ENCODE measurements at places on chromosomes 2 and 18.
A peak's percentile ranks its signal among the peaks of the same experiment; 100 is the strongest.

DNA sequence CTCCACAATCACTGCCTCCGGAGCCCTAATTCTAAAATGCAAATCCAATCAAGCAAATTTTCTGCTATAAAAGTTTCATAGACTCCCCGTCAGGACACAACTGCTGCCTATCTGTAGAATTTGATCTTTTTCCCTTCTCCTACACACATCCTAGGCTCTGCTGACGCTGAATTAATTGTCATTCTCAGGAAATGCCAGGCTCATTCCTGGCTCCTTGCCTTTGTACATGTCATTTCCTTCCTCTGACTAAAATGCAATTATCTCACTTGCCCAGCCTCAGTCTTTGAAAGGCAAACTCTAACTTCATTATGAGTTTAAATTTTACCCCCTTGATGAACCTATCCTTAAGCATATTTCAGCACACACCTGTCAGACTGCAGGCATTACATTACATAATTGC, 844.9 kb upstream of the CRIM1 start:
- no peak for DNase-seq

- DNase-seq = no peak
Observed at GRCh38 chr2:165253178-165253577, 14.0 kb downstream of the SCN2A start.

- no peak for DNase-seq
Observed at GRCh38 chr2:25230198-25230947, 62.0 kb upstream of the POMC start.

DNA sequence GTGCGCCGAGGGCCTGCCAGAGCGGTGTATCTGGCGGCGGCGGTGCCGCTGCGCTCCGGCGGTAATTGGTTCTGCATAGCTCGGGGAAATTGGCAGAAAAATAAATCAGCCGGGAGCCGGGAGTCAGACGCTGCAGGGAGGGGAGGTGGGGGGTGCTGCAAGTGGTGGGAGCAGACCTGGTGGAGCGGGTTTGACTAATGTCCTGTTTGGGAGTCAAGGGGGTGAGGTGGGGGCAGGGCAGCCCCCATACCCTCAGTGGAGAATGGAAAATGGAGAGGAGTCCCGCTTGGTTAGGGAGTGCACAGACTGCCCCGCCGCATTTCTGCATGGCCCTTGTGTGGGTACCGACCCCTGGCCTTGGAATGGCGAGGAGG, 107.3 kb downstream of the DYSF start:
- no peak for DNase-seq

DNA sequence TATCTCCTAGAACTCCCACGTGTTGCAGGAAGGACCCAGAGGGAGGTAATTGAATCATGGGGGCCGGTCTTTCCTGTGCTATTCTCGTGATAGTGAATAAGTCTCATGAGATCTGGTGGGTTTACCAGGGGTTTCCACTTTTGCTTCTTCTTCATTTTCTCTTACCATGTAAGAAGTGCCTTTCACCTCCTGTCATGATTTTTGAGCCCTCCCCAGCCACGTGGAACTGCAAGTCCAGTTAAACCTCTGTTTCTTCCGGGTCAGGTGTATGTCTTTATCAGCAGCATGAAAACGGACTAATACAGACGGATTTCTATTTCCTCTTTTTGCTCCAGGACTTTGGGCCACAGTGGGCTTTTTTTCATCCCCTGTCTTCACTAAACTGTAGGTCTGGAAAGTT, 88.3 kb upstream of the KCNE4 start:
- DNase-seq = no peak

DNA sequence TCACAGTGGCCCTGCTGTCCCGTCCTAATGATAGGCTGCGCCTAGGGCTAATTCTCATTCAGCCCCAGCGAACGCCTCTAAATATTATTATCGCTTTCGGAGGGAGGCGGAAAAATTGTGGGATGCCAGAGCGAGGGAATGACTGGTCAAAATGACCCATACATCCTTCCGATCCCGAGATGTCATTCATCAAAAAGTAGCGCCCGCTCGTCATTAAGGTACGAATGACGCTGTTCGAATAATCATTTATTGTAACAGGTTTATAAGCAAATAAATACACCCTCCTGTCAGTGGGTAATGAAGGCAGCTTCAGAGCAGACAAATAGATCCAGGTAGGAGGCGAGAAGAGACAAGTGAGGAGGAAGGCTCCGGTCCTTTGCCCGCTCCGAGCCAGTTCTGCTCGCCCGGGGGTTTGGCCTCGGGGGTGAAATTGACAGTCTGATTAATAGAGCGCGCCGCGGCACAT, at the start of gene EVX2:
Gene EVX2 (minus strand): TSS at position 167 of the 466 bp plus-strand sequence. CDS start 186 bp downstream, outside the sequence.
- no peak for DNase-seq

DNA sequence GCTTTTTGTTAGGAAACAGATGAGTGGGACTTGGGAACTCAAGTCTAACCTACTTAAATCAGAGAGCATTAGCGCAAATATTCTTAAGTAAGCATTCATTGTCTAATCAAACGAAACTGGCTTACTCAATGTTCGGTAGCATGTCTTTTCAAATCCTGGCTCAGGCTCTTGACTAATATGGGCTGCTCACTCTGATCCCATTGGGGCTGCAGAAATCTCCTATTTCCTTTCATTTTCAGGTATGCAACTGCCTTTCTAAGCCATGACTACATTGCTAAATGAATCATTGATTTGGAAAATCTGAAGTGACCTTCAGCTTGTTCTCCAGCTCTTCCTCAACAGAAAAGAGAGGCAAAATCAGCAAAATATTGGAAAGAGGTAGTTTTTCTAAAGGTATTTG, 2084.4 kb upstream of the PIK3C3 start:
- no peak for DNase-seq

- DNase-seq = no peak
Observed at GRCh38 chr2:217953531-217953932, 49.3 kb downstream of the TNS1 start.

DNA sequence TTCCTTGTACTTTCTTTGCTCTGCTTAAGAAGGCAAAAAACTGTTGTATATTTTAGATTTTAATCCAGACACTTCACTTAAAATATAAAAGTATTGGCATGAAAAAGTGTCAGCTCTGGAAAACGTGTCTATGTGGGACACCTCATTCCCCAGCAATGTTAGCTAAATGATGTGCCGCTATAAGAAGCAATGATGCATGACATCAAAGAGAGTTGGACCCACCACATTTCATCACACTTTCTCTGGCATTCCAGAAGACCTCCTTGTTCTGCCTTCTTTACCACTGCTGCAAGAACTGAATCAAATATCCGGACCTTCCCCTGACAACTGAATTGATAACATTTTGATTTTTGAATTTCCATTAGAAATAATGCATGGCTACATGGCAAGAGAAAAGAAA, 242.4 kb upstream of the TANK start:
- no peak for DNase-seq

DNA sequence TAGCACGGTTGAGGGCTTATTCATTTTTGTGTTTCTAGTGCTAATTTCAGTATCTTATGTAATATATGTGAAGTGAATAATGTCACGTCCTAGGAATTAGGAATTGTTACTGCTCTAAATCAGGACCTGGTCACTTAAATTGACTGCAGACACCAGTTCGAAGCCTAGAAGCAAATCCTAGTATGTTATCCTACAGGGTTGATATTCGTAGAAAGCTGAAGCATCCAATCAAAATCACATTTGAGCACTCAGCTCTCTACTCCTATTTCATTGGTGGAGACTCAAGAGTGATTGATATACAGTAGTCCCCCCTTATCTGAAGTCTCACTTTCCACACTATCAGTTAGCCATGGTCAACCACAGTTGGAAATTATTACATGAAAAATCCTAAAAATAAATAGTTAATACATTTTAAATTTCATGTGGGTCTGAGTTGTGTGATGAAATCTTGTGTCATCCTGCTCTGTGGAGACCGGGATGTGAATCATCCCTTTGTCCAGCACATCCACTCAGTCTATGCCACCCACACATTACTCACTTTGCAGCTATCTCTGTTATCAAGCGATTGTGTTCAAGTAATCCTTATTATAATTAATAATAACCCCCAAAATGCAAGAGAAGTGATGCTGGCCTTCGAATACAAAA, 35.2 kb upstream of the SCN9A start:
- DNase-seq = no peak

GRCh38 chr2:7666596-7667259, 749.5 kb downstream of the RNF144A start:
- DNase-seq = no peak

DNA sequence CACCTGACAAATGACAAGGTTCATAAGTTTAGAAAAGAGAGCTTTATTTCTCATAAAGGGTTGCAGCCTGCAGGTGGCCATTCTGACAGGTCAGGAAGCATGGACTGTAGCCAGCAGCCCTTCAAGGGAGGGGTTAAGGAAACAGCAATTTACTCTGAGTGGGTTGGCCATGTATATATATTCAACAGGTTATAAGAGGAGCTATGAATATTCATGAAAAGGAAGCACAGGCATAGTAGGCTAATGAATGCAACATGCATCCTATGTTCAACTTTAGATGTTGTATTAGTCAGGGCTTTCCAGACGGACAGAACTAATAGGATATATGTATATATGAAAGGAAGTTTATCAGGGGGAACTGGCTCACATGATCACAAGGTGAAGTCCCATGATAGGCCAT, 20.6 kb downstream of the RNU2-63P start:
- DNase-seq = no peak

DNA sequence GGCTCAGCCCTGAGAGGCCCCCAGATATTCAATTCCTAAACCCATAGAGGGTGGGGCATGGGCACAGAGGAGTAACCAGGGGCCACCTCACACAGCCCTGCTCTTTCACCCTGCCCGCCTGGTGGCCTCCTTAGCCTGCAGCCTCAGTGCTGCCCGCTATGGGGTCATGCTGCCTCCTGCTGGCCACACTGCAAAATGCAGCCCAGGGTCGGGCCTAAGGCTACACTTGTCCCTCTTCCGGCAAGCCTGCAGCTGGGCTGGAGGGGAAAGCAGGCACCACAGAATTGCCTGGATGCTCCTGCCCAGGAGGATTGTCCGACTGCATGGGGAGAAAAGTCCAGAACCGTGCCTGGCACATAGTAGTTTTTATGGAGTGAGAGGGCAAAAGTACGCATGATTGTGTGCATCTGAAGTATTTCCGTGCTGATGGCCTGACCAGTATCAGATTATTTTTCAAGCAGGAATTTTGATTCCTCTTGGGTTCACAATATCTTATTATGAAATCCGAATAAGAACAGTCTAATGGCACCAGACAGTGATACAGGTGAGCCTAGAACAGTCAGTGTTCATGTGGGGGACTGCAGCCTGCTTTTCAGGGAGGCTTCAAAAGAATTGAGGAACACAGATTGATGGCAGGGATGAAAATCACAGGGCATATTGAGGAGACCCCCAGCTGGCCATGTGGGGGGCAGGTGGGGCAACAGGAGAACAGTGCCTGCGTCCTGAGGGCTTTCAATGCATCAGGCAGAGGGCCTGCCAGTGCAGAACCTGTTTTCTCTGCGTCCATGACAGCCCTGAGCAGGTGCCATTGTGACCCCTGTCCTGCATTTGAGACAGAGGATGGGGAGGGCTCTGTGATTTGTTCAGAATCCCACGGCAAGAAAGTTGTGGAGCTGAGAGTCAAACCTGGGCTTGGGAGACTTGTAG, 51.2 kb upstream of the ALPP start:
- DNase-seq = peak; percentile 72

DNA sequence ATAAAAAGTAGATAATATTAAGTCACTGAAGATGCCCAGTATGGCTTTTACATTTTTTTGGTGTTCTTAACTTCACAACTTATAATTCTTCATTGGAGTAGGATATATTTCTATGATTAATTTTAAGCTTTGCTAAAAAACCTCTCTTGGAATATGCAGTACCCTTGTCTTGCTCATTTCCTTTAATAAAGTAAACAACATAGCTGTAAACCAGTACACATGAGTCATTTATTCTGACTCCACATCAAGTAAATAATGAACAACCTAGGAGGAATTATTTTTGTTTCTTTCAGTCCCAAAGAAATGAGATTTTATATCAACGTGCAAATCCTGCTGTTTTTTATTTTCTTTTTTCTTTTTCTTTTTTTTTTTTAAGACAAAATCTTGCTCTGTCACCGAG, 869.1 kb downstream of the CNTNAP5 start:
- no peak for DNase-seq

DNA sequence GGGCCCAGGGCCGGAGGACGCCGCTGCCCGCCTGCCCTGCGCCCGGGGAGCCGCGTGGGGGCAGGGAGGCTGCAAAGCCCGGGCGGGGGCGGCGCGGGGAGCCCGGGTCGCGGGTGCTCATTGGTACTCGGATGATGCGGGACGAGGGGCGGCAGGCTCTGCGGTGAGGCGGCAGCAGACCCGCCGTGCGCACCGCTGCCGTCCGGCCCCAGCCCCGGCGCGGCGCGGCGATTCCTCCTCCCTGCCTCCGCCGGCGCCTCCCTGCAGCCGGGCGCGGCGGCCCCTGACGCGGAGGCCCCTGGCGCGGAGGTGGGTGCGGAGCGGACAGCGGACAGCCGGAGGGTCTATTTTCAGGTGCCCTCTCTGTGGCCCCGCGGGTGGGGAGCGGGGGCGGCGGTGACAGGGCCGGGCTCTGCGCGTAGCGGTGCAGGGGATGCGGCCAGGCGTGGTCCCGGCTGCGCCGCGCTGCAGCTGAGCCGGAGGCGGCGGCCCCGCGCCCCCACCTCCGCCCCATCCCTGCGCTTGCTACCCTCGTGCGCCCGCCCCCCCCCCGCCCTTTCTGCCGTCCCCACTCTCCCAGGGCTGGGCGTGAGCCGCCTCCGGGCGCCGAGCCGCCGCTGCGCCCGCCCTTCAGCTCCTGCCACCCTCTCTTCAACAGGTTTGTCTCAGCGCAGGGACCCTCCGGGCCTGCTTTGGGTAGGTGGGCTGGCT, 640 bp downstream of the SPTBN1 start:
- DNase-seq = no peak

- no peak for DNase-seq
Observed at GRCh38 chr2:8196316-8196715, 485.5 kb upstream of the ID2 start.

DNA sequence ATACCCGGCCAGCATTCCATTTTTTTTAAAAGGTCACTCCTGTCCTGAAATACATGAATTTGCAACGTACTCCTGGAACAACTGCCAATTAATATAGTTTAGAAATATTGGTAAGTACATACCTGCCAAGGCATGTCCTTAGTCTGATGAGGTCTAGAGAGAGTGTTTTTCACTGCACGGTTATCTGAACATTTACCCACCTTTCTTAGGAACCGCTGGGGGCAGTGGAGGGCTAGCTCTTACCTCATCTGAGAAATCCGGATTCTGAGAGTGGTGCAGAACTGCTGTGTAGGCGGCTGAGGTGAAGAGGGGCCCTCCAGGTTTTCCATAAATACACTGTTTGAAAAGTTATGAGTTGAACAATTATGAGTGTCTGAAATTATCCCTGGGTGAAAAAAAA, 133.1 kb upstream of the CCDC195 start:
- no peak for DNase-seq

DNA sequence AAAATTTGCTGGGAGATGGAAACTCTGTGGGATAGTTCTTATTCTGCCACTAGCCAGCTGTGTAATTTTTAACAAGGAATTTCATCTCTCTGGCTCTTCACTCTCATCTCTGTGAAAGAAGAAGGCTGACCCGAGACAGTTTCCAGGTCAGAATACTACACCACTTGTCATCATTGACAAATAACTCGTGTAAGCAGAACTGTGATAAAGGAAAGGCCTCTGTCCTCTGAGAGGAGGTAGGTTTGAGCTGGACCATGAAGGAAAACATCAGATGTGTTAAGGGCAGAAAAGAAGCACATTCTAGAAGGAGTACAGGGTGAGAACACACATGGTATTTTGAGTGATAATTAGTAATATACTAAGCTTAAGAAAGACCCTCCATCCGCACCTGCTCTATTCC, 211.4 kb upstream of the DDX18 start:
- DNase-seq = no peak

- no peak for DNase-seq
Observed at GRCh38 chr2:43358410-43359201, 132.2 kb upstream of the ZFP36L2 start.

GRCh38 chr2:96533292-96534073, 3.1 kb upstream of the ARID5A start:
- DNase-seq = no peak

- DNase-seq = no peak
Observed at GRCh38 chr2:134739236-134739878, 20.6 kb upstream of the TMEM163 start.

Measured in stimulated activated CD4-positive, alpha-beta T cell treated with anti-CD3 and anti-CD28 coated beads, TNF-alpha, amount 100 ng/mL, for 24 hours (primary cell).